ENCODE measurements at places on chromosomes 6 and 20. TPM values are rescaled to one million over a fixed set of nuclear protein-coding genes. Genes with fewer than 3 reads are reported as not detected.

The PRSS16 gene
- 2.0 TPM for total RNA-seq

- no peak for DNase-seq
Observed at GRCh38 chr6:118781897-118782296, 112.1 kb upstream of the ASF1A start.

The ACSS1 gene
- total RNA-seq, result 11.1 TPM

GRCh38 chr6:112927641-112928320 lies 580.7 kb downstream of the RFPL4B start:
- DNase-seq, result no peak

DNA sequence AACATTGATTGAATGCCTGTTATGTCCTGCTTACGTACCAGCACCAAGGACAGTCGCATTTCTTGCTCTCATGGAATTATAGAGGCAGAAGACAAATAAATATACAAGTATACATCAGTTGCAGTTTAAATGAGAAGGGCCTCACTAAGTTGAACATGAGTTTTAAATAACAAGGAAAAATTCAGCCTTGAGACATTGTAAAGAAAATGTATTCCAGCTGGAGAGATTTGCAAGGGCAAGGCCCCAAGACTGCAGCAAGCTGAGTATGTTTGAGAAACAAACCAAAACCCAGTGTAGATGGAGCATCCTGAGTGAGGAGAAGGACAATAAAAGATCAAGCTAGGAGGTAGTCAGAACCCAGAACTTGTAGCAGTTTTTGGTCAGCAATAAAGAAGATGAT lies 123.2 kb upstream of the BMP5 start:
- DNase-seq, result no peak
